ENCODE measurements at places on chromosomes 13 and 19.

DNA sequence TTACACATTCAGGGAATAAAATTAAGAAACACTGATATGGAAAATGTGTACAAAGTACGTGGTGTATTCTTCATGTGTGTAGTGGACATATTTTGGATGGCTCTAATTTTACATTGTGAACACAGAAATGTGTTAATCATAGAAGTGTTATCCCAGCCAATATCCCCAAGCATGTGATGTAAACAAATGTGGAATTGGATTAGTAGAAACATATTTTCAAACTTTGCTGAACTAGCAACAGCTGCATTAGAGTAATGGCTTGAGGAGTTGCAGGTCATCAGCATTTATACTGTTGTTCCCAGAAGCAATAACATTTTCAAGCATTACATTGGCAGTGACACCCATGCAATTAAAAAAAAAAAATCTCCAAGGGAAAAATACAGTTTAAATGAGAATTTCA is 600.6 kb downstream of the SLITRK1 start:
- DNase-seq = no peak

DNA sequence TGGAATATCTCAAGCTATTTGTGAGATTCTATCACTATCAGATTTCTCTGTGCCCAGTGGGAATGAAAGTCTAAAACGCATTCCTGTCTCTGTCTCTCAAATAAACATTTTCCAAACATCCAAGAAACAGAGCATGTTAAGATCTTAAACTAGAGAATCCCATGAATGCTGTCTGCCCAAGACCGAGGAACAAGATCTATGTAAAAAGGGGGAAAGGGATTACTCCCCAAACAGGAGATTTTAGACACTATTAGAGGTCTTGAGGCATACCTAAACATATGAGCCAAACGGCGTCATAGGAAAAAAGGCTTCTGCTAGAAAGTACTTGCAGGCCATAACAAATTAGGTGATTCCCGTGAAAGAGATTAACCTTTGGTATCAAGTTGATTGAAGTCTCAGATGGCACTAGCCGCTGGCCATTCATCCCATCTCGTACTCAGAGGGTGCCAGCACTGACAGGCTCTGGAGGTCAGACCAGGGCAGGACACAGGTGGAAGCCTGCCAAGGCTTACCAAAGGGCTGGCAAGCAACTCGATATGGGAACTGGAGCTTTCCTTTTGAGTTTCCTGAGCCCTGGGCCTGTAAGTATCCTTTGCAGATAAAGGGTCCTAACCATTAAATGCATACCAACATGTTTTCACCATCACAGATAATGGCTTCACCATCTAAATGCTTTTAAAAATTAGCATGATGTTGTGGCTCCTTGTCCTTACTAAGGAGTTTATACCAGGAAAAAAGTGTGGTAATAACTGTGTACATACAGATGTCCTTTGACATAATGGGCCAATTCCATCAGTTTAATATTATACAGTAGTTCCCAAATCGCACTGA is 225.2 kb downstream of the FOXO1 start:
- no peak for DNase-seq

DNA sequence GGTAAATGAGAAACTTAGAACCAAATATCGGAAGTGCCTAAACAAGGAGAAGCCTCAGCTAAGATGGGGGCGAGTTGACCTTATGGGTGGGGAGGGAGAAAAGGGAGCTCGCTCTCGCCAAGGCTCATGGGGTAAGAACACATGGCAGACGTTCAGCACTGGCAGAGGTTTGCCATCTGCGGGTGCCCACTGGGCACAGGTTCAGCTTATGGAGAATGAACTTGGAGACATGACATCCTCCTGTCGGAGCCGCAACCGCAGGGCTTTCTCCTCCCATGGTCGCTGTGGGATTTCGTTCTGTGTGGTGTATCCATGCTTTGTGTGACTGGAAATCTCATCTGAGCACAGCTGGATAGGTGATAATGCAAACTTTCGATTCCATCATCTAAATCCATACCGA is 36.1 kb upstream of the PEPD start:
- DNase-seq = no peak

DNA sequence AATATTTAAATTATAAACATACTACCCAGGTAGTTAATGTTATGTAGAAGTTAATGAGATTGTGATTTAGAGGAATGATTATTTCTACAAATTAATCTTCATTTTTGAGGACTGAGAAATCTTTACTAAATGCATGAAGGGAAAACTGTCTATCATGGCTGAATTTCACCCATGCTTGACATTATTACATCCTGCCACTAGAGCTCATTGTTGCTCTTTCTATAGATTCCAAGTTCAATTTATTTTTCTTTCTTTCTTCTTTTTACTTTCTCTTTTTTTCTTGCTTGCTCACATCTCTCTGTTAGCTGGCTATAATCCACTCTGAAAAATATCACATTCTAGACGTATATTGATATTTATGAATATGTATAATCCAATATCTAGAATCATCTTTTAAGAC is 505.0 kb upstream of the KLHL1 start:
- DNase-seq = no peak

- DNase-seq = no peak
These were observed 527 bp downstream of the PODNL1 start for GRCh38 chr19:13937479-13938300.

DNA sequence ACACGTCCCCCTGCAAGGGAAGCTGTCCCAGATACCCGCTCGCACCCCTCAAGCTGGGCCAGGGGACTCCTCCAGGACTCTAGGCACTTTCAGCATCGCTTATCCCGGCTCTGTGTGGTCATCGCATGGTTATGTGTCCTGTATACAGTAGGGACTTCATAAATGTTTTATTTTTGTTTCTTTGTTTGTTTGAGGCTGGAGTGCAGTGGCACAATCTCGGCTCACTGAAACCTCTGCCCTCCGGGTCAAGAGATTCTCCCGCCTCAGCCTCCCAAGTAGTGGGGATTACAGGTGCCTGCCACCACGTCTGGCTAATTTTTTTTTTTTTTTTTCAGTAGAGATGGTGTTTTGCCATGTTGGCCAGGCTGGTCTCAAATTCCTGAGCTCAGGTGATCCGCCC is 7.5 kb downstream of the ANGPTL8 start:
- DNase-seq = no peak

DNA sequence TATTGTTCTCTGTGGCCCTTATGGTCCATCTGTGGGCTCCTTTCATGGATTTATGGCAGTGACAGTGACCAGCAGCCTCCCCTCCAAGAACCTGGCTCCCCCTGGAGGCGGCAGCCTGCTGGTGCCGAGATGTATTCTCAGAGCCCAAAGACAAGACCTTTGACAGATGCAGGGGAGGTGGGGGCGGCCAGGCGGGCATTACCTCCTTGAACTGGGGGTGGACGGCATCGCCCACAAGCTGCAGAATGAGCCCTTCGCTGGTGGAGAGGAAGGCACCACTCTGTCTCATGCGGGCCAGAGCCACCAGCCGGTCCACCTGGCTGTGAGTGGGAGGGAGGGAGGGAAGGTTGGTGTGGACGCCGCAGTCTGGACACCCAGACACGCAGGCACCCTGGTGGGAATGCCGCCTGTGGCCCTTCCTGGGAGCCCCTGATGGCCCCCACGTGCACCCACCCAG is 6.6 kb downstream of the ISOC2 start:
- DNase-seq = no peak

- DNase-seq = no peak
These were observed 3.1 kb downstream of the AKAP11 start for GRCh38 chr13:42275098-42275471.

- DNase-seq = no peak
These were observed 84.1 kb downstream of the MIPEP start for GRCh38 chr13:23805122-23805521.

DNA sequence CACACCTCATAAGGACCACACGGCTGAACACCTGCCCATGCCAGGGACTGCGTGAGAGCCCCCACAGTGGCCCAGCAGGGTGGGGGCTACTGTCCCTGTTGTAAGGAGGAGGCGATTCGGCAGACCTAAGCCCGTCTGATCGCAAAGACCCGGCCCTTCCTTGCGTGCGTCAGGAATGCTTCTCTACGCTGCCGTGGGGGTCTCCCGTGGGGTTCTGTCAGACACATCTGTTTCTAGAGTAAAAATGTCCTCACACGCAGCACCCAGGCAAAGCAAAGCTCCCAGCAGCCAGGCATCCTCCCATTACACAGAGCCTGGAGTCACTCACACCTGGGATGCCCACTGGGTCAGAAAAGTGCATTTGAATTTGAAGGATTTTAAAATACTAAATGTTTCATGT is 147.7 kb upstream of the SOX1 start:
- DNase-seq = no peak

GRCh38 chr13:112058519-112058873 is 8.5 kb upstream of the SOX1 start:
- DNase-seq = no peak

DNA sequence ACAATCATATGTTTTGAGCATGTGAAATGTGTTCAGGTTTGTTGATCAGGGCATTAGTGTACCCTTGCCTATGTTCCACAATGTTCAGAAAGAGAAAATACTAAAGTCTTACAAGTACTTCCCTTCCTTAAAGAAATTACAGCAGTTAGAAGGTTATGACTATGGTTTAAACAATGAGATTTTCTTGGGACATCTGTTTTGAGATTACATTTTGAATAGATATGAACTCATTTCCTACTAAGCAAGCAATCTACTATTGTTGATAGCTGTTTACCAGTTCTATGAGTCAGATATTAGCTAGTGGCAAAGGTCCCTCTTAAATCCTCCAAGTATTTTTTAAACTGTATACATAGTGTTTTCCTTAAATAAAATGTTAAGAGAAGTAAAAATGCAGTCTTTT is 241.3 kb downstream of the DACH1 start:
- DNase-seq = no peak

- no peak for DNase-seq
These were observed 21.9 kb downstream of the ATP11A start for GRCh38 chr13:112711528-112712265.

DNA sequence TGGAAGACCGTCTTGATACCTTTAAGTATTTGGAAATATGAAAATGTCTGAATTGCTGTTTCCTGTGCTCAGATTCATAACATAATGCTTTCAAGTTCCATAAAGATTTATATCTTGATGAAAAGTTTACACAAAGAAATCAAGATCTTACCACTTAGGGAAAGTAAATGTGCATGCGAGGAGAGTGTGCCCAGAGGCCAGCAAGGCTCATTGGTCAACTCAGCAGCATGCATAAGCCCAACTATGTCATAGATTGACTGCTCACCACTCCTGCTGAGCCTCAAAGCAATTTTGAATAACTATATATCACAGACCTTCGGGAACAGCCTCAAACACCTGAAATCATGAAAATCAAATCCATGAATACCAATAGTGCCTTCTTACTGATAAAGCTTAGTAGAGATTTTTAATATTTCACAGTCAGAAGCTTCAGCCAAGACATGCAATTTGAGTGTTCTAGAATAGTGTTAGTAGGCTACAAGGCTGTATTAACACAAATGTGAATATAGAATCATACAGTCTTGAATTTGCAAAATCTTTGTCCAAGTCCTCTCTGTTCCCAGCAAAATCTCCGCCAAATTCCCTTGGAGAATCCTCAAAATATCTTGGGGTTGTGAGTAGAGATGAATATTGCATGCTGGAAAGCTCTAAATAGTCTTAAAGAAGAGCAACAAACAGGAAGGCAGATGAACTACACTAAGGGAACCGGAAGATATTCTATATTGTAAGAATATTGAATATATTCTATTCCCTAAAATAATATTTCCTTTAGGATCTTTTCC is 124.1 kb downstream of the DCLK1 start:
- DNase-seq = no peak

DNA sequence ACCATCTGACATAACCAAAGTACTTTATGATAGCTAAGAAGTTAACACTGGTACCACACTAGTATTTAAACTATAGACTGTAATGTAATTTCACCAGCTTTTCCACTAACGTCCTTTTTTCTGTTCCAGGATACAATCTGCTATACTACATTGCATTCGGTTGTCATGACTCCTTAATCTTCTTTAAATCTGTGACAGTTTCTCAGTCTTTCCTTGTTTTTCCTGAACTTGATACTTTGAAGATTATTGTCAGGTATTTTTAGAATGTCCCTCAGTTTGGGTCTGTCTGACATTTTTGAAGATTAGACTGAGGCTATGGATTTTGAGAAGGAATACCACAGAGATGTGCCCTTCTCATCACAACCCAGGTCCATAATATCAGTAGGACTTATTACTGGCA is 36.6 kb downstream of the NUFIP1 start:
- no peak for DNase-seq

GRCh38 chr19:40302224-40303011 is 17.3 kb upstream of the AKT2 start:
- no peak for DNase-seq

GRCh38 chr13:95754069-95754468 is 77.1 kb downstream of the DNAJC3 start:
- no peak for DNase-seq

GRCh38 chr13:42883771-42884467 is 102.5 kb downstream of the FAM216B start:
- no peak for DNase-seq

DNA sequence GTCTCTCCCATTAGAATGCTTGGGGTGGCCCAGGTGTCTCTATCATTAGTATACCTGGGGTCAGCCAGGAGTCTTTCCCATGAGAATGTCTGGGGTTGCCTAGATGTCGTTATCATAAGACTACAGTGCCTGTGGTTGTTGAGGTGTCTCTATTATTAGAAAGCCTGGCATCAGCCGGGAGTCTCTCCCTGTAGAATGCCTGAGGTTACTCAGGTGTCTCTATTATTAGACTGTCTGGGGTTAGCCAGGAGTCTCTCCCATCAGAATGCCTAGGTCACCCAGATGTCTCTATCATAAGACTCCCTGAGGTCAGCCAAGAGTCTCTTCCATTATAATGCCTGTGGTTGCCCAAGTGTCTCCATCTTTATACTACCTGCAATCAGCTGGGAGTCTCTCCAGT is 1541.1 kb downstream of the UQCRFS1 start:
- no peak for DNase-seq

DNA sequence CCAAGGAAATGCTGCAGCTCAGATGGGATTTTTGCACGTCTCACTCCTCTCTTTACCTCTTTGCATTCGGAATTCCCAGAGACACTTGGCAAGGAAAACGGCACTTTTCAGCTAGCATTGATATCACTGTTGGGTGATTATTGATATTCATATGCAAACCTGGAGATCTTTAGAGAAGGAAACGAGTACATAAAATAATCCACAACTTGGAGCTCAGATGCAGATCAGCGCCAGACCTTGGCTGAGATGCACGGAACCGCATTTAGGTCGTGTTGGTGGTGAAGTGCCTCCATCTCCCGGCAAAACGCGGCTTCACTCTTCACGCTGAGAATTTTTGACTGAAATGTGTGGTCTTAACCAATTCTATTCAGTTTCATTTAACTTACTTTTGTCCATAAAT is 77.2 kb upstream of the ARHGEF7 start:
- no peak for DNase-seq

Data from stimulated activated CD8-positive, alpha-beta memory T cell treated with anti-CD3 and anti-CD28 coated beads, Interleukin-15, amount 100 ng/mL, for 24 hours (primary cell).